ENCODE measurements at places on chromosomes 3 and 15.

DNA sequence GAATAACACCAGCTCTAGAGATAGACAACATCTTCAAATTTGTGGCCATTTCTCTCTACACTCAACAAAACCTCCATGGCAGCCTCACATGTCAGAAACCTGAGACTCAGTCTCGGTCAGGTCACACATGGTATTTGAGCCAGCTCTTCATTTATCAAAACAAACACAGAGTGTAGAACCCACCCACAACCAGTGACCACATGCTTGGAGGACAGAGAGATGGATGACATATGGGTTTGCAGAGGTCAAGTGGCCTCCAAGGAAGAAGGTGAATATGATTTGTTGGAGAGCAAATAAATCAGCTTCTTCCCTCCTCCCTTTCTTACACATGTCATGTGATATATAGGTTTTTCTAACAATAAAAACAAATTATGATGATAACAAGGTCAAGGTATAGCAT, 278.1 kb upstream of the LRTM1 start:
- DNase-seq, result no peak

DNA sequence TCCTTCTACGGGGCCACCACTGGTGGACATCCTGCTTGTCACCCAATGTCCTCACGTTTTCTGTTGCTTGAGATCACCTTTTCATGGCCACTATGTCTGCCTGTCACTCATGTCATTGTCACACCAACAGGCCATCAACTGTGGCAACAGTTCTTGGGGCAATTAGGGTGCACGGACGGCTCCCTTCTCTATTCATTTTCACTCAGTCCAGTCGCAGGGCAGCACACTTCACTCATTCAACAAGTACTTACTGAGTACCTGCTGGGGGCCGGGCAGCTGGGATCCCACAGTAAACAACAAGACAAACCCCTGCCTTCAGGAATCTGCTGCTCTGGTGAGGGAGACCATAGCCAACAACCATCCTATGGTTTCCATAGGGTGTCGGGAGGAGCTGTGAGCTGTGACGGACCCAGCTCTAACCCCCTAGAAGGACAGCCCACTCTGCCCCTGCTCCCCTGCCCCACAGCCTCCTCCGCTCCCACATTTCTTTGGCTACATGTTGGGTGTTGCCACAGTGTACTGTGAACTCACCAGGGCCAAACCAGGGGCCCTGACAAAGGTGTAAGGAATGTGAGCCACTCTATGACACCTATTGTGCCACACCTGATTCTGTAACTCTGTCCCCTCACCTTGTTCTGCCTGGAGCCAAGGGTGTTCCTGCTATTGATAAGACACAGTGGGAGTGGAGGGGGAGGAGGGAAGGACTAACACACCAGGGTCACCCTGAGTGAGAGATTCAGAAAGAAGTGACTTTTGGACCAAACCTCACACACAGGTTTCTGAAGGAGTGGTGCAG, 1.9 kb downstream of the VILL start:
- DNase-seq, result no peak

DNA sequence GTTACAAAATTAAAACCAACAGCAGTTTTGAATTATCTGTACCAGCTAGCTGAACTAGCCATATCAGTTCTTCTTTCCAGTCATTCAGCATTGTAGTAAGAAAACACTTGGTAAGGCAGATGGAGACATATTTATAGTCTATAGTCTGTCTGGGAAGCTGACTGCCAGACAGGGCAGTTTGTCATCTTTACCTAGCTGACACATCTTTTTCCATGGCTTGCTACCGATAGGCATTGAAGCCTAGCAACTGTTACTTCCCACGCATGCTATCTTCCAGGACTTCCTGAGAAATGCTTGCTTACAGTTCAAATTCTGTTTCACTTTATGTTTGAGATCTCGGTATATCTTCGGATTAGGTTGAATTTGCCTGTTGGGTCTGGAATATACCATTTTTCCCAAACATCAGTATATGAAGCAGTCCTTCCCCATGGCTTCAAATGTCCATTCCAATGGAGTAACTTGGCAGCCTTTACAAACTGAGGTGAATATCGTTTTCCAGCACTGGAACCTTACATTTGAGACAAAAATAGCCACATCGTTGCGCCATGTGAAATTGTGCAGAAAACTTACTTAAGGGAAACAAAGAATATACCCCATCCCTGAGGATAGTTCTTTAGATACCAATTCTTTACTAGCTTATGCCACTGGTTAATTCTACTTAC, 8.8 kb downstream of the GNL3 start:
- no peak for DNase-seq

DNA sequence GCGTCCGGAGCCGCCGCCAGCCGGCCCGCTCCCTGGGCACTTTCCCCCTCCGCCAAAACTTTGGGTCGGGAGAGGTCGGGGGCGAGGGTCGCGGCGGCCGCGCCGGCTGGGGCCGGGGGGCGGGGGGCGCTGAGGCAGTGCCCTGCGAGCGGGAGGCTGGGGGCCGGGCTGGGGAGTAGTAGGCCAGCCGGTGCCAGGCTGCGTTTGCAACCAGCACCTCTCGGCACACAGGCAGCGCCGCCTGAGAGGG, 452 bp downstream of the BBX start:
- no peak for DNase-seq

DNA sequence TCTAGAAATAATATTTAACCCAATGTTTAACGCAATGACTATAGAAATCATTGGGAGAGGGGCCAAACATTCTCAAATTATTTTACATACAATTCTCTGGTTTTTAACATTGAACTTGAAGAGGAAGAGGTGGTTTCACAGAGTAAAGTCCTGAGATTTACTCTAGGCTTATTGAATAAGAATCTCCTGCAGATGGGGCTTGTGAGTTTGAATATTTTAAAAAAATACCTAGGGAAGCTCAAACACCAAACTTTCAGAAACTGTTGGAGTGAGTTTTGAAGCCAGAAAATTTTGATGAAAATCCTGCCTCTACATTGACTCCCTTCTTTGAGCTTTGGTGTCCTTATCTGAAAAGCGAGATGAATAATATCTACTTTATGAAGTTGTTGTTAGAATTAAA, 906.6 kb downstream of the TUSC7 start:
- DNase-seq, result no peak

GRCh38 chr15:41205315-41205714, 25.2 kb downstream of the EXD1 start:
- no peak for DNase-seq

GRCh38 chr3:178302966-178303930, 233.0 kb upstream of the KCNMB2 start:
- no peak for DNase-seq

GRCh38 chr3:4019501-4019900, 220.3 kb downstream of the LRRN1 start:
- DNase-seq, result no peak

GRCh38 chr15:78389322-78389721, 48.7 kb upstream of the IREB2 start:
- DNase-seq, result no peak

DNA sequence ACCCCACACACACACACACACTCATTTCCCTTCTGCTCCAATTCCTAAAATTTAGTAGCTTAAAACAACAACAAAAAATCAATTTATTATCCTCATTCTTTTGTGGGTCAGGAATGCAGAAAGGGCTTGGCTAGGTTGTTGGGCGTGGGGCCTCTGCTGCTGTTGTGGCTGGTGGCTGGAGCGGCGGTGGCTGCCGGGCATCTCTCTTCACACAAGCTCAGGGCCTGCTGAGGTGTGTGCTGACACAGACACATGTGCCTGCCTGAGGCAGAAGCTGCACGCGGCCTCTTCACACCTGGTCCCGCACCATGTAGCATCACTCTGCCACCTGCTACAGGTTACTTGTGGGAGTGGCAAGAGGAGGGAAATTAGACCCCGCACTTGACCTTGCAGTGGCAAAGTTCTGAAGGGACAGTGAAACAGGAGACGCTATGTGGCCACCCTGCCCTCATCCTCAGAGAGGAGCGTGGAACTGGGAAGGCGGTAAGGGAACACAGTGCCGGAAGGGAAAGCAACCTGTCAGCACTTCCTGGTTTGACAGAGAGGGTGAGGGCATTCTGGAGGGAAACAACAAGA, 64.0 kb upstream of the PRR20G start:
- no peak for DNase-seq

DNA sequence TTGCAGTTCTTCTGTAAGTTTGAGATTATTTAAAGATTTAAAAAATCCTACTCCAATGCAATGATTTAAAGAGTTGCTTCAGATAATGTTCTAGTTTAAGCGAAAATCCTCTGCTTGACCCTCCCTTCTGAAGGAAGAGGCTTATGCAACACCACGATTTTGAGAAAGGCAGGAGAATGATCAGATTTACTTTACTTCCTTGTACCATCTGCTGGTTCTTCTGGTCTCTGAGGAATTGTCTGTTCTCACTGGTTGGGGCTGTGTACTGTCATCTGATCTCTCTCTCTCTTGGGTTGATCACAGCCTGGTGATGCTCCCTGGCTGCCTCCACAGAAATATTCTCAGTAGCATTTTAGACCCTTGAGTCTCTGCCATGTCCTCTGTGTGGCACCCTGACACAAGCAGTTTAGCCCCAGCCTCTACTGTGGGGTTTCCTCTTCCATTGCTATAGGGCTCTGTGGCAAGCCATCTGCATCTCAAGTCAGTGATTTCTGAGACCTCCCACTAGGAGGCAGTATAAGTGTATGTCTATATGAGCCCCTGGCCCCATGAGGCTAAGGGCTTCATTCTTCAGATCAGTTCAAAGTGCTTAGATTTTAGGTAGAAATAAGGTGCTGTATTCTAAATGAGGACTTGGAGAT, 50.8 kb upstream of the PLAAT1 start:
- peak; percentile 61 for DNase-seq

- no peak for DNase-seq
Measured at GRCh38 chr3:129605922-129606635, 397 bp downstream of the PLXND1 start.

DNA sequence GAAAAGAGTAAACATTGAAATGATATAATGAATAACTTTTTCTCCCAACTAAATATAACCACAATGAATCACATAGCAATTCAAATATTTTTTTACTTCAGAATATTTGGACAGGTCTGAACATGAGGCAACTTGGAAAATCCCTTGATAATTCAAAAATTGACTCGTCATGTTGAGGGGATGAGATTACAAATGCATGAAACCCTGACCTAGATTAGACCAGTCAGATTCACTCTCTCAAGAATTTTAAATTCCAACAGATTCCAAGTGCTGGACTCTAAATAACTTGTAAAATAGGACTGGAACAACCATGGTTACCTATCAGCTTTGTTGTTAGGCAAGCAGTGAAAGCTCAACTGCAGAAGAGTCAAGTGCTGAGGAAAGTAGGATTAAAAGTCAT, 317.5 kb downstream of the GBE1 start:
- DNase-seq, result no peak

- no peak for DNase-seq
Measured at GRCh38 chr15:40836020-40836419, 7.5 kb upstream of the PPP1R14D start.

GRCh38 chr3:182292591-182292990, 500.7 kb upstream of the ATP11B start:
- DNase-seq, result no peak

GRCh38 chr3:129289201-129289921, 10.7 kb downstream of the HMCES start:
- DNase-seq, result no peak

GRCh38 chr15:80441714-80442113, 37.5 kb downstream of the ARNT2 start:
- DNase-seq, result no peak

- DNase-seq, result no peak
Measured at GRCh38 chr3:167859610-167860009, 124.1 kb downstream of the SERPINI1 start.

GRCh38 chr3:177536873-177537272, 339.6 kb upstream of the TBL1XR1 start:
- no peak for DNase-seq

DNA sequence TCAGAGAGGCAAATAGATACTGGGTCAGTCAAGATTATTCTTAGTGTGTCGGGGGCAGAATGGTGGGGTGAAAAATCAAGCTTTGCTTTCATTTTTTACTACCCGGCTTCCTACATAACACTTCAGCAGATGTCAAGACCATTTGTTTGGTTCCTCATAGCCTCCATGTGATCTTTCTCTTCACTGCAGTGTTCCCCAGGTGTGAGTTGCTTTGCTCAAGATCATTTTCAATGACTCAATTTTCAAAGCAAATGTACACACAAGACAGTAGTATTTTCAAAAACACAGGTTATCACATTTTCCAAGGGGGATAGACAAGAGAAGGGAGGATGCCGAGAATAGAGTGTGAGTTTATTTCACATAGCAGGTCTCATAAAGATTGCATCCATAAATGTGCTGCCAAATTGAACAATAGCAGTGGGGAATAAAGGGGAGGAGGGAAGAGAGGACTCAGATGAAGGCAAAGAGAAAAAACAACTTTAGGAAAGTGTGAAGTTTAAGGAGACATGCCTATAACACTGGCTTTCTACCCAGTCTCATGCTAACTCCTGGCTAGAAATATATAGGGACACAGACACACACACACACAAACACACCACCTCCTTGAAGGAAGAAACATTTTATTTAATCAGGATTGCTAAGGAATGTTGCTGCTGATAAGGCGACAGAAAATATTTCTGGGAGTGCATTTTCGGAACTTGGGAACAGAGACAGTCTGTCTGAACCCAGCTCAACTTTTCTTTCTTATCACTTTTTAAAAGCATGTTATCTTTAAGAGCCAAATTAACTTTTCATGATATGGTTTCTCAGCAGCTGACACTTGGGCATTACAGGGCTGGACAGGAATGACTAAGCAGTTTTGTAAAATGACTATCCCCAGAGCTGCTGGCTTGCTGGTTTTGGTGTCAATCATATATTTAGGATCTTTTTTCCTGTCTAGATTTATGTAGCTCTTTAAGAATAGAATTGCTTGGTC, 402.4 kb downstream of the RBMS3 start:
- DNase-seq, result no peak

GRCh38 chr15:29859973-29860715, 37.9 kb upstream of the TJP1 start:
- no peak for DNase-seq

GRCh38 chr3:112456147-112456546, 43.1 kb downstream of the BTLA start:
- no peak for DNase-seq

- DNase-seq, result no peak
Measured at GRCh38 chr3:192655040-192655439, 72.3 kb downstream of the FGF12 start.

DNA sequence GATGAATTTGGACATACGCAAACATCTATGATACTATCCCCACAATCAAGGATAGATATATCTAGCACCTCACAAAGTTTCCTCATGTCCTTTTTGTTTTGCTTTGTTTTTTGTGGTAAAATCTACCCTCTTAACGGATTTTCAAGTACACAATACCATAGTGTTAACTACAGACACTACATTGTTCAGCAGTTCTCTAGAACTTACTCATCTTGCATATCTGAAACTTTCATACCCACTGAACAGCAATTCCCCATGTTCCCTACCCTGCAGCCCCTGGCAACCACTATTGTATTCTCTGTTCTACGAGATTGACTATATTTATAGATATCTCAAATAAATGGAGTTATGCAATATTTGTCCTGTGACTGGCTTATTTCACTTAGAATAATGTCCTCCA, 58.1 kb upstream of the TJP1 start:
- DNase-seq, result no peak

- DNase-seq, result no peak
Measured at GRCh38 chr15:21261396-21261964, 178.8 kb downstream of the POTEB3 start.

- DNase-seq, result no peak
Measured at GRCh38 chr3:119322021-119322834, 28.0 kb downstream of the ARHGAP31 start.

GRCh38 chr15:70111203-70112073, 13.7 kb upstream of the TLE3 start:
- peak; percentile 84 for DNase-seq

GRCh38 chr15:90883976-90884718, at the start of gene FES:
Gene FES (plus strand): TSS chr15:90884504. CDS start chr15:90885046, 542 bp downstream.
- peak; percentile 67 for DNase-seq

Data from WTC11 (cell line).